Stimulated activated CD8-positive, alpha-beta memory T cell treated with anti-CD3 and anti-CD28 coated beads, Interleukin-15, amount 100 ng/mL, for 4 hours (primary cell): ENCODE measurements at places on chromosomes 1 and 21.

DNA sequence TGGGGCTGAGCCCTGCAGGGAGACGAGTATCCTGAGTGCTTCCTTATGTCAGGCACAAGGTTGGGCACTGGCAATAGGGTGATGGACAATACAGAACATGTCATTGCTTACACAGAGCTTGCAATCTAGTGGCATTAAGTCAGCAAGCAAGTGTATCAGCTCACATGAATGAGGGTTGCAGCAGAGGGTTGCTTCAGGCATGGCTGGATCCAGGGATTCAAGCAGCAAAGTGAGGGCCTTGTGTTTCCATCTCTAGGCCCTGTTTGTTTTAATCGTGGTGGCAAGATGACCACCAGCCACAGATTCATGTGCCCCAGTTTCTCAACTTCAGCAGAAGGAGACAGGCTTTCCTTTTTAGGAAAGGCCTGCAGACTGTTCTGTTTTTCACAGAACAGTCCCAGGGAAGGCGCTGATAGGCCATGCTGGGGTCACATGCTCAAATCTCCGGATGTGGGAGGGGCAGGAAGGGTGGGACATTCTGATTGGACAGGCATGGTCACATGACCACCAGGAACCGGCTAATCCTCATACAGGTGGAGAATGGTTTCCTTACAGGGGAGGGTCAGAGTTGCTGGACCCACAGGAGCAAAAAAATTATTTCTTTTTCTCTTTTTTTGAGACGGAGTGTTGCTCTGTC lies 14.4 kb downstream of the PLOD1 start:
- no peak for DNase-seq

- DNase-seq, result no peak
Observed at GRCh38 chr1:36562181-36562685, 79.5 kb upstream of the CSF3R start.

DNA sequence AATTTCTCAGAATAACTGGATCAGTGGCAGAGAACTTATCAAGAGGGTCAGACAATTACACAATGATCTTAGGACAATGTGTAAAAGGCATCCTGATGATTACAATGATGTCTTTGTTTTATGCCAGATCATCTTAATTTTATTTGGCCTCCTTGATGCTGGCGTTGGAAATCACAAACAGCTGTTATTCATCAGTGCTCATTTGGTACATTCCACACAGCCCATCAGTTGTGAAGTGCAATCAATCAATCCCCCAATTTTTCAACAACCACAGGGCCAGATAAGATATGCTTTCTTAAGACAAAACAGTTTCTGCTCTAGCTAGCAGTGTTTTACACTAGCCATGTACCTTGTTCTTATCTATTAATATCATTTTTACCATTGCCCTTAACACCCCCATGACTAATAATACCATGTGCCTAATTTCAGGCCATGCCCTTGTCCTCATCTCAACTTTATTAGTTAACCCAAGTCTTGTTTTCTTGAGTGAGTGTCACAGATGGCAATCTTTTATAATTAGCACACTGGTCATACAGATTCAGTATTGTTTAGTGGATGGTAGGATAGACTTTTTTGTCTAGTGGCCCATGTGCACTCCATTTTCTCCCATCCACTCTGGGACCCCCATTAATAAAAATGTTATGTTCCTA lies 40.8 kb upstream of the COL24A1 start:
- DNase-seq, result no peak

DNA sequence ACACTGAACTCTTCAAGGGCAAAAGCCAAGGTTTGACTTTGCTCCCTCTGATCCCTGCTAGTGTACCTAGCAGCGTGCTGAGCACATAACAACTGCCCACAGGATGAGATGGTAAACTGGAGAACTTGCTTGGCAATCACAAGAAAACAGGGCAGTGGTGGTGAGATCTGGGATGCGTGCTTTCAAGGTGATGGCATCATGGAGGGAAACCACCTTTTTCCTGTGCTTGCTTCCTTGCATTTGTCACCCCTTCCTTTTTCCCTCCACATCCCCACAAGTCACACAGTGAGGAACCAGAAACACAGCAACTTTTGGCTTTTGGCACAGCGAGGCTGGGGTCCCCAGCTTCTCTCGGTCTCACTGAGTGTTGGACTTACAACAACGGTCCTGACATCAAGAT lies 31.4 kb upstream of the BECN2 start:
- no peak for DNase-seq

GRCh38 chr1:76247261-76247852 lies 172.8 kb downstream of the ST6GALNAC3 start:
- DNase-seq, result no peak

DNA sequence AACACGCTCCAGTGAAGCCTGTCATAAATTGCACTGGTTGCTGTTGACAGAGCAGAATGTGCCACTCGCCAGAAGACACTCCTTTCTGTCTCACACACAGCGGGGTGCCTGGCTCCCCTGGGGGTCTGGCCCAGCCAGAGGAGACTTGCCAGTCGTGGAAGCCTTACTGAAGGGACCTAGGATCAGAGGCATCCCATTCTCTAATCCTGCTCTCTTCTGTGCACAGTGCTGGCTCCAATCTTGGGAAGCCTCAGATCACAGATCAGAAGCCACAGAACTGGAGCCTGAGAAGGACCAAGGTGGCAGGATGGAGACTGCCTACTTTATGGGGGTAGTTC lies 1.4 kb downstream of the SLC9A1 start:
- DNase-seq, result no peak

- DNase-seq, result no peak
Observed at GRCh38 chr1:12573015-12573825, 44.8 kb downstream of the DHRS3 start.

- no peak for DNase-seq
Observed at GRCh38 chr21:18443085-18443484, 39.5 kb upstream of the TMPRSS15 start.

DNA sequence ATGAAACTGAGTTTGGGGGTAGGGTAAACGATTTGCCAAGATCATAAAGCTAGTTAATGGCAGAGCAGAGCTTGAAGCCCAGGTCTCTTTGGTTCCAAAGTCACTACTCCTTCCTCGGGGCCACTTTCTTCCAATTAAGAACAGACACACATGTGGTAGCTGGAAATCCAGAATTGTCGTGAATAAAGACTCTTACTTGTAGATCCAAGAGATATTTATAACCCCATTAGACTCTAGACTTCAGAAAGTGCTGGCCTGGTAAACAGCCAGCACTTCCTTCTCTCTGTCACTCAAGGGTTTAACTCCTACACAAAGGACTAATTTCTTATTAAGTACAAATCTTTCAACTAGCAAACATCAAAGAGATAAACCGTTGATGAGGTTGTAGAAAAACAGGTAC lies 2.7 kb downstream of the FAM163A start:
- DNase-seq, result no peak

- no peak for DNase-seq
Observed at GRCh38 chr1:185373813-185374529, 56.9 kb upstream of the IVNS1ABP start.

DNA sequence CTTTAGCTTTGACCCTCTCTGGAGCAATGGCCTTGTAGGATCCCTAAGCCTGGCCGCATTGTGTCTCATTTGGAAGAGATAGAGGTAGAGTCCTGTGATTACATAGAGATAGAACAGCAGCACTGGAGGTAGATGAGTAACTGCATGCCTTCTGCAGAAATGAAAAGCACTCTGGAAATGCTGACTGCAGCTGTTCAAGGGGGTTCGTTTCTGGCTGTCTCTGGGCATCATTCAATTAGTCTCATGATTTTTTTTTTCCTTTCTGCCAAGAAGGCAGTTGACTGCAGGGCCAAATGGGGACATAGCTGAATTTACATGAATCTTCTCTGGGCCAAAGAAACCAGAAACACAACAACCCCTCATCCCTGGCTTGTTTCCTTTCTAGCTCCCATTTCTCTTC lies 28.1 kb upstream of the SNX27 start:
- DNase-seq, result no peak

DNA sequence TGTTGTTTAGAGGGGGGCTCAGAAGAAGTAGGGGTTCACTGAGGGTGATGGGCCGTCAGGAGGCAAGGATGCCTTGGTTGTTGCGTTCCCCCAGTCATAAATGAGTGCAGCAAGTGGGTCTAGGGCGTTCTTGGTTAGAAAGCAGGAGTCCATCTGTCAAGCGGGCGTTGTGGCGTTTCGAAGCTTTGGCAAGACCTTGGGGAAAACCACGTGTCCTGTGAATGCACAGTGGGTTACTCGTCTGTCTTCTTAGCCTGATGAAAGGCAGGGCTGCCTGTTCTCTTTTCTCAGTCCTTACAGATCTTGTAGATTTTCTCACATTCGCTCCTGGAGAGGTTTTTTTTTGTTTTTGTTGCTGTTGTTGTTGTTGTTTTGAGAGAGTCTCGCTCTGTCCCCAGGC lies 6.3 kb upstream of the ZNF496 start:
- DNase-seq, result no peak

- DNase-seq, result no peak
Observed at GRCh38 chr1:156310962-156311361, 11.9 kb upstream of the VHLL start.

DNA sequence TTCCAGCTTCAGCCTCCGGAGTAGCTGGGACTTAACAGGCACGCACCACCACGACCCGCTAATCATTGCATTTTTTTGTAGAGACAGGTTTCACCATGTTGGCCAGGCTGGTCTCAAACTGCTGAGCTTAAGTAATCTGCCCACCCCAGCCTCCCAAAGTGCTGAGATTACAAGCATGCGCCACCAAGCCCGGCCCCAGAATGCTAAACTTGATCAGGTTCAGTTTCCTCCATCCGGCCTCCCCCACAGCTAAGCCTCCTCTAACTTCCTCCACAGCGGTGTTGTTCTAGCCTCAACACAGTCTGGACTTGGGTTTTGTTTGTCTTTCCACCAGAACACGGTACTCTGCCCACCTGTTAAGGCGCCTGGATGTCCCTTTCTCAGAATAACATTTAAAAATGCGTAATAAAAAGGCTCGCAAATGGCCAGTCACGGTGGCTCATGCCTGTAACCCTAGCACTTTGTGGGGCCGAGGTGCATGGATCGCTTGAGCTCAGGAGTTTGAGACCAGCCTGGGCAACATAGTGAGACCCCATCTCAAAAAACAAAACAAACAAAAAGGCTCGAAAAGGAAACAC lies 2.4 kb downstream of the PARP1 start:
- no peak for DNase-seq

- no peak for DNase-seq
Observed at GRCh38 chr1:5385096-5385799, 607.0 kb downstream of the NPHP4 start.

DNA sequence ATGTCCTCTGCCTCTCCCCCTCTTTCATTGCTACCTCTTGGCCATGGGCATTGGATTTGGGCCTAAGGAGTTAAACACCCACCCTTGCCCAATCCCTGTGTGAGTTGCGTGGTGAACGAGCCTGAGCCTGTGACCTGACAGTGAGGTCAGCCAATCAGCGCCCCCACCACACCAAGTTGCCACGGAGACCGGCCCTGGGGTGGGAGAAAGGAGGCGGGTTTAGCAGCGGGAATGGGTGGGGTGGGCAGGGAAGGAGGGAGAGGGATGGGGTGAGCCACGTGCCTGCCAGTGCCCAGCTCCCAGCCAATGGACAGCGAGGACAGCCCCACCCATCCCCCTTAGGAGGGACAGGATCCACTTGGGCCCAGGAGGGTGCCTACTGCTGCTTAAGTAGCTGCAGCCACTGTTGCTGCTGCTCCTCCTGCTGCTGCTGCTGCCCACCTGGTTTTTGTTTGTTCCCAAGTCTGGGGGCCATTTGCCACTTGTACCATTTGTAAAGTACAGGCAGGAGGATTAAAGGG lies 9.5 kb downstream of the ZBTB7B start:
- DNase-seq, result no peak

- no peak for DNase-seq
Observed at GRCh38 chr1:20409971-20410370, 76.0 kb downstream of the CAMK2N1 start.

DNA sequence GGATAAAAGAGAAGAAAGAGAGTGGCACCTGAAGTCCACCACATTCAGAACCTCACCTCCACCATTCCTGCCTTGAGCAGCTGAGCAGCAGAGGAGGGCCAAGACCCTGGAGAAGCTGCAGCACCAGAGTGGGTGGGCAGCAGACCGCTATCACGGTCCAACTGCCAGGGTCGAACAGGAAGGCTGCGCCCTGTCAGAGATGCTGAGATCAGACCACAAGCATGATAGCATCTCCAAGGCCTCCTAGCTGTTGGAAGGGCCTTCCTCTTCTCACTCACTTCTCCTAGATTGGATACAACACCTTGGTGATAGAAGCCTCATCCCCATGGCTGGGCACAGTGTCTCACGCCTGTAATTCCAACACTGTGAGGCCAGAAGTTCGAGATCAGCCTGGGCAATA lies 12.1 kb upstream of the SLC45A3 start:
- DNase-seq, result no peak

DNA sequence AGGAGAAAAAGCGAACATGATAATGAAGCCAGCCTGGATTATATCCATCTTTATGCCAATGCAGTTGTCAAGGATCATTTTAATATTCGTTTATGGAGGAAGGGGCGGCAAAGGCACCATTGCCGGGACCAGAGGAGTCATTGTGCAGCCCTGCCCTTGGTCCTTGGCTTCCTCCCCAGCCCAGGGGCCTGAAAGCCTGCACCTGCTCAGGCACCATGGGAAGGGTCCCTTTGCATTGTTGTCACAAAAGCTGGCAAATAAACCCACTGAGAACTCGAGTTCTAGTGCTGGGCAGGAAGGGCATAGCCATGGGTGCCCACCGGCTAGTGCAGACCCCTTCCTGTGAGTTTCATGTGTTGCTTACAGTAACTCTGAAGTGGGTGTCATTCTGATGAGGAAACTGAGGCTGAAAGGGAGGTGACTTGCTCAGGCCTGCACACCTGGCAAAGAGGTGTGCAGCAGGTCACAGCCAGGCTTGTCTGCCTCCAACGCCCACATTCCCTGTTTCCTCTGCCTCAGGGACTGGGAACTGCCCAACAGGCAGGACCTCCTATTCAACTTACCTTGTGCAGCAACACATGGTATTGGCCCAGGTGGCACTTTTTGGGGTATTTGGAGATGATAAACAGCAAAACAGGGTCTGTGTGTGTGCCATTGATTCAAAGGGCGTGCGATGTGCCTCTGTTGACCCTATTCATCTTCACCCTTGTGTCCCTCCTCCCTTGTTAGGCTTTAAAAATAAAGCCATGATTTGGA lies 84.6 kb downstream of the MAN1C1 start:
- no peak for DNase-seq

DNA sequence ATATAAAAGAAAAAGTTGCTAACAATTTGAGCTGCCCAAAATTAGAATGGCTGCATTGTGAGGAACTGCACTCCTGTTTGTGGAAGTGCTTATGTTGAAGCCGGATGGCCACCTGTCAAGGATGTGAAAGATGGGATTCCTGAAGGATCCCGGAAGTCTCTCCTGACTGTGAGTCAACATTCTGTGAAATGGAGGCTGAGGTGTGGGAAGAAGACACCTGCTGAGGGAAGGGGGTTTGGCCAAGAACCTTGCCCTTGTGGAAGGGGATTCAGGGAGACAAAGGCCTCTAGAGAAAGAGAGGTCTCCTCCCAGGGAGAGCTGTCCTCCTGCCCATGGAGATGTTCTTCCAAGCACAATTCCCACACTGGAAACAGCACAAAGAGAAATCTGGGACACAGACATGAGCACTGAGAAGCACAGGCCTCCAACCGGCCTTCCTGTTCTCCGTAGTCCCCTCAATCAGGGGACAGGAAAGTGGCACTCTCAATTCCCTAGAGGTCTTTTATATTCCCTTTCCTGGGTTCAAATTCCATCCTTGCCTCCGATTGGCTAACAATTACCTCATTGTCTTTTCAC lies 70.5 kb downstream of the CD2 start:
- no peak for DNase-seq

- DNase-seq, result no peak
Observed at GRCh38 chr1:54973205-54973921, 7.1 kb upstream of the TMEM61 start.

- no peak for DNase-seq
Observed at GRCh38 chr1:91680556-91681155, 180.0 kb downstream of the CDC7 start.
